Activated naive CD4-positive, alpha-beta T cell treated with anti-CD3 and anti-CD28 coated beads, Interleukin-2, amount 10 ng/mL, durations not matched to agents 7 days and 5 days (primary cell): ENCODE measurements at places on chromosomes 12 and 14.
A peak's percentile ranks its signal among the peaks of the same experiment; 100 is the strongest.

GRCh38 chr14:67580336-67581171 is 19.5 kb downstream of the PIGH start:
- no peak for DNase-seq

- DNase-seq = no peak
Measured at GRCh38 chr14:94571950-94572349, 9.3 kb upstream of the SERPINA5 start.

DNA sequence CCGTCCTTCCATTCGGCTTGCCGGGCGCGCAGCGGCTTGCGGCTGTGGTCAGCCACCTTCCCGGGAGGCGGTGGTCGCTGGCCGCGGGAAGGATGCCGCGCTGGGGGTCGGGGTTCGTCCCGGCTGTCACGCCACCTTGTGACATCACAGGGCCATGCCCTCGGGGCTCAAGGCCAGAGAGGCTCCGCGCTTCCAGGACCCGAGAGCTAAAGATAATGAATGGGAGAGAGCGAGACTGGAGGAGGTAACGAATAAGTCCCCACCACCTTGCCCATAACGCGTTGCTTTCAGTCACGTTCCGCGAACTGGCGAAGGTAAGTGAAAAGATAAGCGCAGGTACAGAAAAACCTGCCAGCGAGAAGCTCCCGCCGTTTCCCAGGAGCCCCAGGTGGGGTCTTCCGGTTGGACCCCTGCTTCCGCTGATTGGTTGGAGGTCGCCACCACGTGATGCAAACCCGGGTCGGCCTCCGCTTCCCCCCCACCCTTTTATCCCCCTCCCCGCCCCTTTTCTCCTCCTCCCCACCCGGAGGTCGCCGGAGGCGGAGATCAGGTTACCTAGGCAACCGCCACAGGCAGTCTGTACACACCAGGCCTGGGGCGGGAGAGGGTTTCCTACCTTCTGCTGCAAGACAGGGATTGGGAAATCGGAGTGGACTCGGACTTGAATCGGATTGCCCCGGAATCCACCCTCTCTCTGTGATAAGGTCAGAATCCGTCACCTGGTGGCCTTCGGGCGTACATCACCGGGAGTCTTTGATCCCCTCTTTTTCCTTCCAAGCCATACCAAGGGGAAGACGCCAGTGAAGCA is at the start of gene LRRC9:
Gene LRRC9 (plus strand): TSS at position 575 of the 808 bp plus-strand sequence.
- DNase-seq = peak; percentile 35

- DNase-seq = peak; percentile 62
Measured at GRCh38 chr12:106247674-106248311, at the start of gene CKAP4. Gene CKAP4, minus strand, starts transcription at chr12:106248020. Its CDS starts 169 bp downstream, at chr12:106247851.

DNA sequence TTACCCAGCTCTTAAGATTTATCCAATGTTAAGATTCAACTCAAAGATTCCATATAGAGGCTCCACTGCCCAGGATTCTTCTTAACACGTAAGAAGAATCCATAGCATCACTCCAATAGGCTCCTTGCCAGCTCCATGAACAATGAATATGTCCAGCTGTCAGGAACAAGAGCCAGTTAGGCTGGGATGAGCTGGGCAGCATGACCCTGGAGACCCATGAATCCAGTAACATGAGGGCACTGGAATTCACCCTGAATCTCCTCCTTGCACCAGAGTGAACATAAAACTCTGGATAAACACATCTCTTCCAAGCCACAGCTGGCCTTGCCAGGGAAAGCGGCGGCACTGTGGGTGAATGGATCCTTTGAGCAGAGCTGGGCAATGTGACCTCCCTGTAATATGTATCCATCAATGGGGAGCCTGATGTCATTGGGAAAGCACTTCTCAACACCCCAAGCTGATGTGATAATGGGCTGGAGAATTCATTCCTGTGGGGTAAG is 24.4 kb upstream of the TC2N start:
- DNase-seq = no peak

GRCh38 chr12:11669348-11669747 is 19.9 kb downstream of the ETV6 start:
- no peak for DNase-seq

DNA sequence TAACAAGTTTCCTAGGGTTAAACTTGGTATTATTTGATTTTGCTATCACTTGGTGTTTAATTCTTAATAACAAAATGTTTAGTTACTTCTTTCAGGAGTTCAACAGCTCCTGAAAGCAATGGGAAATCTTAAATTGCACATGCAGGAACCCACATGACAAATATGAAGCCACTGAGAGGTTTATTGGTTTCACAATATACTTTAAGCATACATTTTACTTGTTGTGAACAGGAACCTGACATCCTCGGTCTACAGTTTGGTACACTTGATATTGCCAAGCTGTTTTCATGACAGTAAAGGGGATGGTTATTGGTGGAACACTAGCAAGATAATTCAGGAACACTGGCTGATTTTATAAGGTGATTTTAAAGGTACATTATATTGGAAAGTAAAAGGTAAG is 46.2 kb downstream of the SLC38A1 start:
- DNase-seq = no peak

DNA sequence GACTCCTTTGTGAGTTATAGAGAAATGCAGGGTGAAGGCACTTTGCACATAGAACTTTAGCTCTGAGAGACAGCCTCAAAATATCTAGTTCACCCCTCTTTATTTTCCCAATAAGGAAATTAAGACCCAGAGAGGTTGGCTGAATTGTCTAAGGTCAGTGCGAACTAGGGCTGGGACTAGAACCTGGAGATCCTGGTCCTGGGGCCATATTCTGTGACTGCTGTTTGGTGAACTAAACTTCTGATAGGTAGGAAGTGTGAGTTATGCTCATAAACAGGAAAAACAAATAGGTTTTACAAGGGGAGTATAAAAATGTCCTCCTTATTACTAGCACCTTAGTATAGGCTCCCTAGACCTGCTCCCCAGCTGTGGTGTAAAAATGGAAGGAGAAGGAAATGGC is 53.9 kb downstream of the DAD1 start:
- DNase-seq = no peak

DNA sequence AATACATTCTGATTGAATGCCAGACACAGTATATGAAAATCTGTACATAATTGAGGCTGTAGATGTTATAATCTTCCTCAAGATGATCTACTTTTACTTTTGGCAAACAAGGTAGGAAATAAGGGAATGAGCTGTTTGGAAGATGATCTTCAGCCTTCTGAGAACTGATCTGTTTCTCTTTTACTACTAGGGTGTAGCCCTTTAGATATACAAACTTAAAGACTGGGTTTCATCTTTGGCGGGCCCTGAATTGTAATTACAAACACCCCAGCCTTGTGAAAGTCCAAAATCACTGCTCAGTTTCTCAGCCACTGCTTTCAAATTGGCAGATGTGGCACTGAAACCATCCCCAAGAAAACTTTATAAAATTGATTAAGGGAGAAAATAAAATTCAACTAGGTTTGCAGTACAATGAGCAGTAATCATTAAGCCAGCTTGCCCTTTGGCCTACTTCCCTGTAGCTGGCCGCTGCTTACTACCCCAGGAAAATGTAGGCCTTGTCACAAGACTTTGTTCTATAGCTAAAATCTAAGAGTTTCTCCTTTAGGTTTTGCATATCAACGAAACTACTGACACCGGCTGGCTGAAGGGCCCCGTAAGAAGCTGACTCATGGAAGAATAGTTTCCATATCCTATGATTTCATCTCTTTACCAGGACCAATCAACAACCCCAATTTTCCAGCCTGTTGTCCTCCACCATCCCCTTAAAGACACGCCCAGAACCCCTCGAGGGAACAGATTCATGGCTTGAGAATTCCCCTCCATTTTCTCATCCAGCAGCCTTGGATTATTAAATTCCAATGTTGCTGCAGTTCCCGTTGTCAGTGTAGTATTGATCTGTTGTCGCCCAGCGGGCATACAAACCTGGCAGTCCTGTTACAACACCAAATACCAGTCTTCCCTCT is 210.8 kb downstream of the PCNX1 start:
- no peak for DNase-seq

DNA sequence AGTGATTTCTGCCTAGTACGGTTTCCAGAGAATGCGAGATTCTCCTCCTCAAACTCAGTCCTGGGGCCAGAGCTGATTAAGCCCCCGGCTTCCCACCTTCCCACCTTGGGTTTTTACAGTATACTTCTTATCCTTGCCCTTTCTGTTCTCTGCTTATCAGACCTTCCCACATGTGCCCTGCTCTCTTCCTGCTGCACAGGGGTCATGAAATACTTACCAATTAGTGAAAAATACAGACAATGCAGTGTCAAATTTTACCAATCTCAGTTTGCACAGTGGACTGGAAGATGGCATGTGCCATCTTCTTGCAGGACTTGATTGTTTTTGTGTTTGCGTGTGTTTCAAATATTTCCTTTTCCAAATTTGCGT is 14.7 kb downstream of the SUSD6 start:
- no peak for DNase-seq

- peak; percentile 27 for DNase-seq
Measured at GRCh38 chr14:71931492-71932228, 569 bp upstream of the RGS6 start.

DNA sequence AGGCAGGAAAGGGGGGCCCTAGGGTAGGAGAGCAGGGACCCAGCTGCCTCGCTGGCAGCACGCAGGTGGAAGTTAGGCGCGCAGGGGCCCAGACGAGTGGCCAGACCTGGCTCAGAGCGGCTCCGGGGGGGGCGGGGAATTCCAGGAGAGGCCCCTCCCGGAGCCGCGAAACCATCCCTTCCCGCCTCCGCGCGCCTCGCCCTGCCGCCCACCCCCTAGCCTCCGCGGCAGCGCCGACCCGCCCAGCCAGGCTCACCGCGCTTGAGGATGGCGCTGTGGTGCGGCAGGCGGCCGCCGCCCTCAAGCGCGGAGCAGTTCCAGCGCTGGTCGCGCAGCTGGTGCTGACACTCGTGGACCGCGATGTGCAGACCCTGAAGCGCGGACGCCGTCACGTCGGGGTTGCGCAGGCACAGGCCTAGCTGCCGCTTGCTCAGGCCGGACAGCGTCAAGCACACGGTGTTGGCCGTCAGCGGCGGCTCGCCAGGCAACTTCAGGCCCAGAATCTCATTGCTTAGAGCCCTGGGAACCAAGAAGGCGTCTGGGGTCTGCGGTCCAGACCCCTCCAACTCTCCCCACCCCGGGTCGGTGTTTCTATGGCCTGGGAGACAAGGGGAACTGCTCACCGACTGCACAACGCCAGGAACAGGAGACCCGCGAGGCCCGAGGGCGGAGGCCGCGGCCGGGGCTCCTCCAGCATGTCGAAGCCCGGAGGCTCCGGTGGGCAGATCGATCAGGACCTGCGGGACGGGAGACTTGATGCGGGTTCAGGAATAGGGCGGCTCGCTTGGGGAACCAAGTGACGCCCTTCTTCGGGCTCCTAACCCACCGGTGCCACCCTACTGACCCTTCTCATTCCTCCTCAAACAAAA is 1.5 kb downstream of the WNT10B start:
- peak; percentile 43 for DNase-seq

DNA sequence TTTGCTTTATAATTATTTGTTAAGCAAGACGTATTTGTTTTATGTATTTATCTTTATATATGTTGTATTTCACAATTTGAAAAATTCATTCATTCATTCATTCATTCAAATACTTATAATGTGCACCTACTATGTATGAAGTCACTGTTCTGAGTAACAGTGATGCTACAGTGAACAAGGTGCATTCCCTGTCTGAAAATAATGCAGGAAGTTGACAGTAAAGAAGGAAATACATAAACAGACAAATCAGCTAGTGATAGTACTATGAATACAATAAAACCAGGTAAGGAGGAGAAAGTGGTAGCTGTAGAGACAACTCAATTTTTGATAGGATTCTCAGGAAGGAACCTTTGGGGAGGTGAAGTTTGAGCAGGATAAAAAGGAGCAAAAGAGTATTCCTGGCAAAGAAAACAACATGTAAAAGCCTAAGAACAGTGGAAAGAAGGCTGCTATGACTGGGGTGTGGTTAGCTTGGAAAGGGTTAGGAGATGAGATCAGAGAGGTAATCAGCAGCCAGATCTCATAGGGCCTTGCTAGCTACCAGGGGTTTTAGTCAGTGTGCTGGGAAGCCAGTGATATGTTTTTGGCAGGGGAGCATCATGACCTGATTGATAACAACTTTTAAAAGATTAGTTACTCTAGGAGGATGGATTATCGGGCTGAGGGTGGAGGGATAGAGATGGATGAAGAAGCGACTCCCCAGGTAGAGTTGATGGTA is 17.4 kb downstream of the BICDL1 start:
- DNase-seq = peak; percentile 29

DNA sequence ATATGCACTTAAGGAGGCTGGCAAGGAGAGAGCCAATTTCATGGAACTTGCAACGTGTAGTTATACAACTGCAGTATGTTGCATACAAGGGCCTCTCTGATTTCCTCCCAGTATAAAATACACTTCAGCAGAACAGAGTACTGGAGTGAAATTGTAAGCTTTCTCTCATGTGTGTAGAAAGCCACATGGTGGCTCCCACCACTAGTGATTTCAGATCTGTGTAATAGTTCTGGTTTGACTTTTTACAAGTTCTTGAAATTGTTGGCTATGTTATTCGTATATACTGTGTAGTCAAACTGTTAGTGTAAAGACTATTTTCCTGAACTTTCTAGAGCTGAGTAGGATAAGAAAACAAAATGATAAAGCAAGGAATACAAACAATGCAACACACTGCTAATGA is 16.4 kb upstream of the LMO3 start:
- no peak for DNase-seq

DNA sequence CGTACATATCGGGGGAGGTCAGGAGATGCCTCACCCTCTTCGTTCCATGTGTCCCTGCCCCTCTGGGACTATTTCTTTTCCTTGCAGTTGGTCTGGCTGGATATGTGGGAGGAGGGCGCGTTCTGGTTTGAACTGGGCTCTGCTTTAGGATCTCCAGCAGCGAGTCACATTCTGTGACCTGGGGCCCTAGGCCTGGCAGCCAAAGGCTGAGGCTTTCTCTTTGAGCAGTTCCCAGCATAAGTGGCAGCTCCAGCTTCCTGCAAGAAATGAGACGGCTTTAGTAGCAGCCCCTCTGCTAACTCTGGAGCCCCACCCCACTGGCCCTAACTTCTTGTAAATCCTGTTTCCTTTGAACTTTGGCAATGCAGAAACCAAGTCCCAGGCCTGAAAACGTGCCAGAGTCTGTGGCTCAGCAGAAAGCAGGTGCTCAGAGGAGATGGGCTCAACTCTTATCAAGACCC is 274.8 kb downstream of the DPF3 start:
- no peak for DNase-seq

DNA sequence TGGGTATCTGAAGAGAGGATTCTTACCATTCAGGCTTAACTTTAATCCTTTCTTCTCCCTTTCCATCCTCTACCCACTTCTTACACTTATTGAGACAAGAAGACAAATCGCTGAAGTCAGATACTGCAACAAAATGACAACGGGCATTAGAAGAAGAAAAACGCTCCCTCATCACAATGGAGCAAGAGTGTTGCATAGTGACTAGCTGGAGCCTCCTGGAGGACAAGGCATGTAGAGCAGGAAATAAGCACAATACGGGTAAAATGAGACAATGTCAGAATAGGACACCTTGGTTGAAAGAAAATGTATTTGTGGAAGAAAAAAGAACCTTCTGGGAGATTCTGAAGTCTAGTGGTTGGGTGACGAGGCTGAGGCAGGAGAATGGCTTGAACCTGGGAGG is 501.0 kb downstream of the RERGL start:
- no peak for DNase-seq

- DNase-seq = no peak
Measured at GRCh38 chr12:24232531-24232930, 283.1 kb upstream of the SOX5 start.

- no peak for DNase-seq
Measured at GRCh38 chr14:102993523-102993922, 63.8 kb downstream of the CDC42BPB start.

- no peak for DNase-seq
Measured at GRCh38 chr12:118982302-118982701, 961 bp downstream of the SRRM4 start.
